ENCODE measurements at places on chromosomes 12 and 14.
A peak's percentile ranks its signal among the peaks of the same experiment; 100 is the strongest.

DNA sequence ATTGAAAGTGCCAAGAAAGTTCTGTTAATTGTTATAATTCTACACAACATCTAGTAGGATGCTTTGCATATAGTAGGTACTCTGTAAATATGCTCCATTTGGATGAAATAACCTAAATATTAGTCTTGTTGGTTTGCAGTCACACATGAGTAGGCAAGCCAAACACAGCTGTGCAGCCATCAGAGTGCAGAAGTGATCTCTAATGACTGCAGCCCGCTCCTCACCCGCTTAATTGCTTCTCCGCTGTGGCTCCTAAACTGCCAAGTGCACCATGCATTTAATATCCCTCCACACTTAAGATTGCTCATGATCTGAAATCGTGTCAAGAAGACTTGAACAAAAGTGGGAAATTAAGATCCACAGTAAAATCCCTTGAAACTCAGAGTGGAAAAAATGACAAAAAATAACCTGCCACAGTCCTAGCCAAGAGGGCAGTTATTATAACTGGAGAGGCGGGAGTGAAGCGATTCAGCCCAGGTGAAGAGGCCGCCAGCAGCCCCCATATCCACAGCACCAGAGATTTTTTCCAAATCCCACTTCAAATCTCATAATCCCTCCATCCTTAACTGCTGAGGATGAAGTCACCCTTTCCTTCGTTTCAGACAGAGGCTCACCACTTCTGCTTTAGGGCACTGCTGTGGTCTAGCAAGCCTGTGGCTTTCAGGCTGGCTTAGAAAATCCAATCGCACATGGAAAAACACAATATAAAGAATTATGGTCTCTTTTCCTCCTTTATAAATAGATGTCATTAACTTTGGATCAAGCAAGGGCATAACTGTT is 69.5 kb downstream of the TMEM30B start:
- peak; percentile 23 for DNase-seq

- DNase-seq = no peak
Measured at GRCh38 chr12:31215518-31216232, 110.3 kb downstream of the SINHCAF start.

DNA sequence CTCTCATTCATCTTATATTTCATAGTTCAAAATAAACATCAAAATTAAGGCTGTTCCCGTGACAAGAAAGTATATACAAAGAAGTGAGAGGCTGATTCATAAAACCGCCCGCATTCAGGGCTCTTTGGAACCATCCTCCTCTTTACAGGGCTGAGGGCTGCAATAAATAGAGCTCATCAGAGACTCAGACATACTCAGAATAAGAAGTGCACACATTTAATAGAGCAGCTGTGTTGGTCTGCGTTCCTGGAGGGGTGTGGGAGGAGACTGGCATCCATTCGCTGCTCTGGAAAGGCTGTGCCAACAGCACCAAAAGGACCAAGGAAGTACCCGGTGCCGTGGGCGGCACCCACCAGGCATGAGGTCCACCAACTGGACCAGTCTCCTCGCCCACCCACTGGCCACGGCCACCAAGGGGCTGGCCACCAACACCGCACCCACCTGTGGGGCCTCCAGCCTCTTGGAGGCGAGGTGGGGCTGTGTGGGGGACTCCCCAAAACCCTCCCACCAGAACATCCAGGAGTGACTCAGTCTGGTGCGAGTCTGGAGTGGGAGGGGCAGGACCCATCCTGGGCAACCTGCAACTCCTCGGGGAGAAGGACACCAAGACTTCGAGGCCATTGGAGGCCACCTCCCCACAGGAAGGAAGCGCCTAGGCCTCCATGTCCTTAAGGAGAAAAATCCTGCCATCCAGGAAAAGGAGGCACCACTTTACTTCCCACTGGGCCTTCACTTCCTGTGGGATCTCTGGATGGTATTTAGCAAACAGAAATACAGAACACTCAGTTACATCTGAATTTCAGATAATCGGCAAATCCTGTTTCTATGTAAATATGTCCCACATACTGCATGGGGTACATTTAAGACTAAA is 32.7 kb downstream of the VCPKMT start:
- DNase-seq = no peak

- no peak for DNase-seq
Measured at GRCh38 chr12:78167510-78167909, 336.8 kb downstream of the NAV3 start.

DNA sequence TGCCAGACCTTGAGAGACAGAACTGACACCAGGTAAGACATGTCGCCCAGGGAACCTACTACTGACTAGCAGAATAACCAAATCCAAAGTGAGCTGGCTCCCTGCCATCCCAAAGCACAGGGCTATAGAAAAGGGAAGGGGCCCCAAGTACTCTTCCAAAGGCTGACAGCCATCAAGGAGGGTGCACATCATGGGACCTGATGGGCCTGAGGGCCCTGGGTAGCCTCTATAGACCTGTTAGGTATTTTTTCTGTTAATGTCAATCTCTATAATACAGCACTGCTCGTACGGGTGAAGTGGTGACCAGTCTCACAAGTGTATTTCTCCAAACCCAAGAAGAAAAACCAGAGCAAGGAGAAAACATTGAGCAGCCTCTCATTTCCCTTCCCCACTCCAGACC is 171.6 kb downstream of the ITPR2 start:
- DNase-seq = no peak

GRCh38 chr12:89544681-89545184 is 18.9 kb upstream of the POC1B start:
- DNase-seq = peak; percentile 77

- no peak for DNase-seq
Measured at GRCh38 chr12:68180792-68181744, 21.5 kb upstream of the IFNG start.

DNA sequence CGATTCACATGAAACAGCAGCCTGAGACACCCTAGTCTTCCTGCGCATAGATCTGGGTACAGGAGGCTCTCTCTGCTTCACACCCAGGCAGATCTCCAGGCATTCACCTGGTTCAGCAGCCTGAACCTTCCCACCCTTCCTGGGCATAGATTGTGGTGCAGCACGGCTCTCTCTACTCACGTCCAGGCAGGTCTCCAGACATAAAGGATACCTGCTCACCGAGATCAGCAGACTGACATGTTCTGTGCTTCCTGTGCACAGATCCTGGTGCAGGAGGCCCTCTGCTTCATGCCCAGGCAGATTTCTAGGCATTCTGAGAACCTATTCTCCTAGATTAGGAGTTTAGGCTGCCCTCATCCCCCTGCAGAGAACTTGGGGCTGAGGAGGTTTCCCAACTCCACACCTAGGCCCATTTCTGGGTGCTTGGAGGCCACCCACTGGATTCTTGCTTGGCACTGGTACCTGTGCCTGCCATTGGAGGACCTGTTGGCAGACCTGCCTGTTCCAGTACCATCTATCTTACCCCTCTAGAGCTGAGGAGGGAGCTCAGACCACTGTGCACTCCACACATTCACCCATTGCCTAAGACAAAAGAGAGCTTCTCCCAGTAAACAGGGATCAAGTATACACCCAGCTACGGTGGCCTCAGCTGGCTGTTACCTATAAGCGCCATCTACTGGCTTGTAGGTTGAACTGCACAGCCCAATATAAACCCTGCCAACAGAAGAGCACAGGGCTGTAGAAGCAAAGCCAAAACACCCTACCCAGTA is 28.0 kb upstream of the GARIN6 start:
- peak; percentile 37 for DNase-seq

GRCh38 chr12:64124511-64125197 is 97.4 kb downstream of the KICS2 start:
- DNase-seq = no peak

DNA sequence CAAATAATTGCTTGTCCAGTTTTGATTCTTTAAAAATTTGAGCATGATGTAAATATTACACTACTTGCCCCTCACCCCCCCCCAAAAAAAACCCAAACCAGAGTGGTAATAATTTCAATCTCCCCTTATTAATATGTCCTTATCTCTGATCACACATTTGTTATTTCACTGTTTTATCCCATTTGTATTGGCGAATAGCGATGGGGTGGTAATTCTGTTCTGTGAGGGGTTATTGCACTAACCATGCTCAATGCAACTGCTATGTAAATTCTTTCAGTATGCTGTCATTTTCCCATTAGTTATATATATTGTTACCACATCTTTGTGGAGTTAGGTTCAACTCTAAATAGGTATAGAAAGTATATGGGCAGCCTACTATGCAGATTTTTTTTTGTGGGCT is 1.1 kb downstream of the RIMKLB start:
- DNase-seq = no peak

All from Kasumi-1 (cell line).